T-helper 9 cell (primary cell): ENCODE measurements at places on chromosomes 2 and 18.

DNA sequence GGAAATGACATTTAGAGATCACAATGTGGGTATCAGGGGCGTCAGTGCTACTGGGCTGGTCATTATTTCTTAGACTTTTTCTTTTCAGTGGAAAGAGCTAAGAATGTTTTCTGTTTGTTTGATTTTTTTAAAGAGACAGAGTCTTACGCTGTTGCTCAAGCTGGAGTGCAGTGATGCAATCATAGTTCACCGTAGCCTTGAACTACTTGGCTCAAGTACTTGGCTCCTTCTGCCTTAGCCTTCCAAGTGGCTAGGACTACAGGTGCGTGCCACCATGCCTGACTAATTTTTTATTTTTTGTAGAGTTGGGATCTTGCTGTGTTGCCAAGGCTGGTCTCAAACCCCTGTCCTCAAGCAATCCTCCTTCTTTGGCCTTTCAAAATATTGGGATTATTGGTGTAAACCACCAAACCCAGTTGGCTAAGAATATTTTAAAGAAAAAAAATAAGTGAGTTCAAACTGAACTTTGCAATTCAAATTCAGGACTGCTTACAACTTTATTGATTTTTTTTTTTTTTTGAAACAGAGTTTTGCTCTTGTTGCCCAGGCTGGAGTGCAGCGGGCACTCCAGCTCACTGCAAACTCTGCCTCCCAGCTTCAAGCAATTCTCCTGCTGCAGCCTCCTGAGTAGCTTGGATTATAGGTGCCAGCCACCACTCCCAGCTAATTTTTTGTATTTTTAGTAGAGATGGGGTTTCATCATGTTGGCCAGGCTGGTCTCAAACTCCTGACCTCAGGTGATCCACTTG lies 154.2 kb downstream of the MIB1 start:
- no peak for DNase-seq

DNA sequence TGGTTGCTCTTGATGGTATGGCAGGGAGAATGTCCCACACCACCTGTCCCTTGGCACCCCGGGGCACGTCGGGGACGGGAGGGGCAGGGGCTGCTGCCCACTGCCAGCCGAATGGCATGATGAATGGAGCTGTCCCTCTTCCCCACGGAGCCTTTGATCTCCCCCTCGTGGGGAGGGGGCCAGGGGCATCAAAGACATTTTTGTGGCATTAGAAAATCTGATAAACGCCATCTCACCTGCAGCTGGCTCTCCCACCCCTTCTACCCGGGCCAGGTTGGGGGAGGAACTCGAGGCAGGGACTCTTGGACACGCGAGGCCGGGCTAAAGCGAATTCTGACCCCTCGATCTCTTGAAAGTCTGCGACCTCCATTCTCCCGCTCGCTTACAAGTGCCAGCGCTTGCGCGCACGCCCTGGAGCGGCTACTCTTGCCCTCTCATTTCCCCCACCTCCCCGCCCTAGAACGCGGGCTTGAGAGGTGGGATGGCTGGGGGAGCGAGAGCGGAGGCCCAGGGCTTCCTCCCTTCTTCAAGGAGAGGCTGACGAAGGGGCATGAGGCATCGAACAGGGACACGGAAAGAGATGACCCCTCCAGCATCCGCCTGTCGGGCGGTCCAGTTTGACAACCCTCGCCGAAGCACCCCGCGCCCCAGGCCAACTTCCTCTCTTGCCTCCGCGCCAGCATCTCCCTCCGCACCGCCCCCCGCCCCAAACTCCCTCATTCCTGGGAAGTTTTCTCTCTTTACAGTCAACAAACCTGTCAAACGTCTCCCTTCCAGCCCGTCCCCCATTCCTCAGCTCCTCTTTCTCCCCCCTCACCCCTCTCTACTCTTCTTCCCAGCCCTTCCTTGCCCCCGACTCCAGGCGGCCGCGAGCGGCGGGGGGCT lies 692 bp upstream of the WNT6 start:
- no peak for DNase-seq

- no peak for DNase-seq
These were observed 59.2 kb upstream of the KLF7 start for GRCh38 chr2:207224791-207225482.

DNA sequence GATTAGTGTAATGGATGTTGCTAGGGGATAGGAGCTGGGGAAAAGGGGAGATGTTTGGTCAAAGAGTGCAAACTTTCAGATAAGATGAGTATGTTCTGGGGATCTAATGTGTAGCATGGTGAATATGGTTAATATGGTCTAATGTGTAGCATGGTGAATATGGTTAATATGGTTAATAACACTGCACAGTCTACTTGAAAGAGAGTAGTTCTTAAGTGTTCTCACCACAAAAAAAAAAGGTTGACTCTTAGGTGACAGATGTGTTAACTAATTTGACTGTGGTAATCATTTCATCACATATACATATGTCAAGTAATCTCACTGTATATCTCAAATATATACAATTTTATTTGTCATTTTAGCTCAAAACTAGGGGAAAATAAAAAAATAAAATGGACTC lies 121.3 kb upstream of the CD226 start:
- DNase-seq: no peak

- DNase-seq: no peak
These were observed 261.1 kb upstream of the RAB12 start for GRCh38 chr18:8348051-8348720.

GRCh38 chr2:222810044-222810443 lies 50.8 kb upstream of the ACSL3 start:
- DNase-seq: no peak

GRCh38 chr2:221810245-221810644 lies 238.1 kb upstream of the EPHA4 start:
- DNase-seq: no peak

GRCh38 chr2:202378001-202378400 lies 1.9 kb downstream of the BMPR2 start:
- DNase-seq: no peak

DNA sequence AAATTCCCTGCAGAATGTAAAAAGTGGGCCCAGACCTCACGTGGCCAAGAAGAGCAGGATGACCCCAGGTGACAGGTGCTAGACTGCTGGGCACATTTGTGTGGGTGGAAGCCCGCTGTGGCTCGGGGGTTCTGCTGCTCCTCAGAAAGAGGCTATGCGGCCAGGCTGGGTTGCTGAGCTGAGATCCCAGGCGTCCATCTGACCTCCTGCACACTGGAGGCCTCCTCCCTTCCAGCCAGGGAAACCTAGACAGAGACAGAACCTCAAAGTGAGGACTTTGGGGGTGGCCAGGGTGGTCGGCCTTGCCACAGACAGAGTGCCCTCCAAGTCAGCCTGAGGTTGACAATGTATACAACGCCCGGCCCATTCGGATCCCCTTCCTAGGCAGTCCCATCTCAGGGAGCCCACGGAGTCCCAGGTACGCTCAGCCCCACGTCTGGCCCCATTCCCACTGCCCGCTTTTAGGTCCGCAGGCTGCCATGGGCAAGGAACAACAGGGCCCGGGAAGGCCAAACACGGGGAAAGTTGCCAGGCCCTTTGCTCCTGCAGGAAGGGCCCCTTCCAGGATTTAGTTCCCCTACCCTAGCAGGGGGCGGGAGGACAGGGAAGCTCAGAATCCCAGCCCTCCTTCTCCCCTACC lies 75.6 kb downstream of the KIAA2012 start:
- DNase-seq: no peak

- no peak for DNase-seq
These were observed 55.3 kb downstream of the VWA3B start for GRCh38 chr2:98142106-98142791.

DNA sequence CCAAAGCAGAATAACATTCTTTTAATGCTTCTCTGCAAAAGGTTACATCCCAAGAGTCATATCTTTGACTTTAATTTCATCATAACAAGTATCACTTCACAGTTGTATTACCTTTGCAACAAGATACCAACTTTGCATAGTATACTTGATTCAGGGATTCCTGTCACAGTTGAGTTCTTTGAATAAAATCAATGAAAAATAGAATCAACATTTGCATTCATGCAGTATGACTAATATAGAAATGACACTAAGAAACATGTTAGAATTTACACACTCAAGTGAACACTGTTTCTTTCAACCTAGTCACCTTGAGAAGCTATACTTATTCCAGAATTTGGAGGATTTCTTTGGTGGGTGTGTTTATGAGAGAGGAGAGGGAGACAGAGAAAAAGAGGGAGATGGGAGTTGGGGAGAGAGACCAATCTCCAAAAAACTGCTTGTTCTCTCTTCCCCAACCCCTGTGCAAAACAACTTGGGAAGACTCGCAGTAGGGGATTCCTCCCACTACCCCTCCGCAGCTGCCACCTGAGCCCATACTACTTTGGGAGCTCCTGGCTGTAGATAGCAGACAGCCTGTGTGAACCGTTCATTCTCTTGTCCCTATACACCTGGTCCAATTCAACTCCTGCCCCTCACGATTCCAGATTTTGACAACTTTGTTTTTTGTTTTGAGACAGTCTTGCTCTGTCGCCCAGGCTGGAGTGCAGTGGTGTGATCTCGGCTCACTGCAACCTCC lies 57.7 kb downstream of the PELI1 start:
- no peak for DNase-seq

GRCh38 chr18:58592223-58593214 lies 36.4 kb downstream of the ALPK2 start:
- DNase-seq: no peak

DNA sequence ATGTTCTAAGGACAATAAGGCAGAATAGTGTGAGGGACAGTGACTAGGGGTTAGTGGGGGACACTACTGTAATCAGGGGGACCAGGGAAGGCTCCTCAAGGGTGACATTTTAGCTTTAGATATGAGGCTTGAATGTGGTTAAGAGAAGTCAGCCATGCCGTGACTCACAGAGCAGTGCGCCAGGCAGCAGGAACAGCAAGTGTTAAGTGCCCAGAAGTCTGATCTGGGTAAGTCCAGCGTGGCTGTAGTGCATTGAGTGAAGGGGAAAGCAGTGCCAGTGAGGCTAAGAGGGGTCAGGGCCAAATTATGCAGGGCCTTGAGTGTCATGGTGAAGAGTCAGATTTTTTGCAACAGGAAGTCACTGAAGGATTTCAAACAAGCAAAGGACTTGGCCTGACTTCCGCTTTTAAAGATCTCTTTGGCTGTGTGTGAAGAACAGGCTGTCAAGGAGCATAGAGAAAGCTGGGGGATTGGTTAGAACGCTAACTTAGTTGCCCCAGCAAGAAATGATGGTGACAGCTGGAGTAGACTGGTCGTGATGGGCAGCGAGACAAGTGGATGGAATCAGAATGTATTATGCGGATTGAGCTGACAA lies 151.5 kb downstream of the MSH2 start:
- no peak for DNase-seq

- no peak for DNase-seq
These were observed 1340.2 kb upstream of the ZEB2 start for GRCh38 chr2:145860083-145860482.

DNA sequence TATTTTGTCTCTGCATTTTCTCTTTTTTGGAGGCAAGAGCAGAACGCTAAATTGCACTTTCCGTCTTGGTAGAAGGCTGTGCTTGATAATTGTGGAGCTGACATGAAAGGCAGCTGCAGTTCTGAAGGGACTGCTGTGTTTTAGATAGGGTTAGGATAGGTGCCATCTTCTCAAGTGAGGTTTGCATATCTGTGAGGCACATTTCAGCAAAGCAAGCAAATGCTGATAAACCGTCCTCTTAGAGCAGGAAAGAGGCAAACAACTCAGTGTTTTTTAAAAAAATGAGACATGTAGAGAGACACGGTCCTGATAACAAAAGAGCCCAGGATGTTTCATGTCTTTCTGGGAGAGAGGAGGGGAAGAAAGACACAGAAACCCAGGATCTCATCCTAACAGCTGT lies 217.7 kb downstream of the SOCS6 start:
- no peak for DNase-seq

DNA sequence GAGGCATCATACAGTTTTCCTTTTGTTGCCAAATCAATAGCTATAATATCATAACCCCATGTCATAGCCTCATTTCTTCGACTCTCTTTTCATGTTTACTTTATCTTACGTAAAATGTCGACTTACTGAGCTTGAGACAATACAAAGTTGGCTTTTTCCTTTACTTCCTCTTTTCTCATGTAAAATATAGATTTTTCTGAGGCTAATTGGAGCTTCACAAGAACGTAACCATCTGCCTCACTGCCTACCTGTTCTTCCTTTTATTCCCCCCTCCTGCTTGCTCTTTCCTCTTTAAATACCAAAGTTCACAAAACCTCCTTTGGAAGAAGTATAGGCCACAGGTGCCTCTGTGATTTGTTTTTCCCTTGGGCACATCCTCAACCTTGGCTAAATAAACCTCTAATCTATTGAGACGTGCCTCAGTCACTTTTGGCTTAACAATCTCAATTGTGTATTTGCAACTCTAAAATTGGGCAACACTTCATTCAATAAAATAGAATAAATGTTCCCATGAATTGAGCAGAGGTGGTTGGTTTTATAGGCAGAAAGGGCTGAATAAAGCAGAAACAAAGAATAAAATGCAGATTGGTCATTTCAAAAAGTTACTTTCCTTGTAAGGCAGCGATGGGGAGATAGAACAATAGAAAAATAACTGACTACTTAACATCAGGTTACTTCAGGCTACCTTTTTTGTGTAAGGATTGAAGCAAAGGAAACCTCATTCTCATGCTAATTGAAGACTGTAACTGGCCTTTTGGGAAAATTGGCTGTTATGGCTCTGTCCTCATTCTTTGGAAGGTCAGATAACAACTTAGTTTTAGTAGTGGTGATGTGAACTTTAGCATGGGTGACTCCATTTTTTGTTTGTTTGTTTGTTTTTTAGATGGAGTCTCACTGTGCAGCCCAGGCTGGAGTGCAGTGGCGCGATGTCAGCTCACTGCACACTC lies 21.3 kb downstream of the COMMD1 start:
- no peak for DNase-seq

DNA sequence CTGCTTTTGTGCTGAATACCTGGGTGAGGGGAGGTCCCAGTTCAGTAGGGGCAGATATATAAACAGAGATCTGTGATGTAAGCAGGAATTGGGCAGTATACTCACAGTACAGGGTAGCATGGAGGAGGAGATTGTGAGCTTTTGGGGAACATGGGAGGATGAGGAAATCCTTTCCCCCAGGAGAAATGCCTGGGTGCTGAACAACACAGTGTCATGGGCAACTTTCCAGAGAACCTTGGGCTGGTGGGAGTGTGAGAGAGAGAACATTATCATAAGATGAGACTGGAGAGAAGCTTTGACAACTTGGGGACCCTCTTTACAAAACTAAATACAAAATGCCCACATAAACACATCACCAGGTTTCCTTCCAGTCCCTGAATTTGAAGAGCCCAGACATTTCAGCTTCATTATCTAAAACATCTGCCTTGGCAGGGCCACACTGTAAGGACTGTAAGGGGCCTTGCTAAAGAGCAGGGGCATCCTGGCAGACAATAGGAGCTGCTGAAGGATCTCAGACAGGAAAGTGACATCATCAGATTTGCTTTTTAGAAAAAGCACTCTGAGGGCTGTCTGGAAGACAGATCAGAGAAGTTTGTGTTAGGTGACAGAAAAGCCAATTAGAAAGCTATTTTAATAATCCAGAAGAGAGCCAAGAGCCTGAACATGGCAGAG lies 303.1 kb upstream of the FBXO11 start:
- DNase-seq: no peak

GRCh38 chr2:208093128-208093527 lies 31.2 kb downstream of the CRYGD start:
- no peak for DNase-seq
